ENCODE measurements at places on chromosomes 4 and X.
A peak's percentile ranks its signal among the peaks of the same experiment; 100 is the strongest.

- no peak for DNase-seq
These were observed 124.4 kb downstream of the CPE start for GRCh38 chr4:165502916-165503907.

GRCh38 chr4:127143460-127144195 lies 489.1 kb upstream of the INTU start:
- DNase-seq: no peak

GRCh38 chrX:151982222-151982621 lies 7.7 kb upstream of the GABRE start:
- DNase-seq: no peak

DNA sequence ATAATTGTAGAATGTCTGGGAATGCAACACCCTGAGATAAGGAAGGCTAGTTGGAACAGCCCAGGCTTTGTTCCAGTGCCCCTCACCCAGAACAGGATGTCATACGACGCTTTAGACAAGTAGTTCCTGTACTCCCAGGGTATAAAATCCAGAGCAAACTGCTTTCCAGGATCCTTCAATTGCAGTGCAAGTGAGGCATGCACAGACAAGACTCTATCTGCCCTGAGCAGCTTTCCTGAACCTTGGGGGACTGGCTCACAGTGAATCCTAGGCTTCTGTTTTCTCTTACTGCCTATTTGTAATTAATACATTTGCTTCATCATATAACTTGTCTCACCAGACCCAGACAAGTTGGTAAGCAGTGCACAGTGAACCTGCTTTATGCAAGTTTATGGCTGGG lies 48.4 kb upstream of the IL9R start:
- no peak for DNase-seq

GRCh38 chr4:152359208-152360044 lies 176.5 kb downstream of the FBXW7 start:
- no peak for DNase-seq

- DNase-seq: no peak
These were observed 39.2 kb upstream of the PDE5A start for GRCh38 chr4:119667802-119668201.

DNA sequence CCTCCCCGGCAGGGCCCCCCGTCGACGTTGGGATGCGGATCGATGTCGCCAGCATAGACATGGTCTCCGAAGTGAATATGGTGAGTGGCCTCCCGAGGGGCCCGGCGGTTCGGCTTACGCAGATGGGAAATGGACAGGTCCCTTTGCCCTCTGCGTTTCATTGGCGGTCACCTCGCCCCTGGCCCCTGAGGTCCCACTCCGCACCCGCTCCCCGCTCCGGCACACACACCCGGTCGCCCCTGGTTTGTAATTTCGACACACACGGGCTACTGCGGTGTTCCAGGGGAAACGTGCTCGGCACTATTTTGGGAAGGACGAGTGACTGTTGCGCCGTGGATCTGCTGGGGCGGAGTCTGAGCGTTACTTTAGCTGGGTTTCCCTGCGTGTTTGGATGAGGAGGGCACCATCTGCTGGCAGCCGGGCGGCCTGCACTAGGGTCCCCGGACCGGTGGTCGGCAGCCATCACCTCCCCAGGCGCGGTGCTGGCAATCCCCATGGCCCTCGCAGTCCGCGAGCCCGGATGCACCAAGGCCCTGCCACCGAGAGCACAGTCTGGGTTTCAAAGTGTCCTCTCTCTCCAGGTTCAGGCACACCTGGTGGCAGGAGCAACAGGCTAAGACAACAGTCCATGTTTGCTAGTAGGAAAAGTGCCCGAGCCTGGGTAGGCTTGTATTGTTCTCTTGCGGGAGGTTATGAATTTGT lies 1.2 kb downstream of the GABRB1 start:
- DNase-seq: no peak

DNA sequence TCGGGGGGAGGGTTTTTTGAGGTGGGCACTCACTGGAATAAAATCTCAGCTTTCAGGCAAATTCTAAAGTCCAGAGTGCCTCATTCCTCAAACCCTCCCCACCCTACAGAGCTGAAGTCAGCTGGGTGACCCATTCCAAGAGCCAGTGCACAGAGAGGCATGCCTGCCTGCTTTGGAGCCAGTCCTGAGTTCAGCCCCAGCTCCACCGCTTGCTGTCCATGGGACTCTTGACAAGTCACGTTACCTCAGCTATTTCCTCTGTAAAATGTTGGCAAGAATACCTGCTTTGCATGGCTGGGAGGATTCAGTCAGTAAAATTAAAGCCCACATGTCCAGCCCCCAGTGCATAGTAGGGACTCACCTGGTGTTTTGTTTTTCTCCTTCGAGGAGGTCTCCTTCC lies 125.9 kb upstream of the PJA1 start:
- no peak for DNase-seq

DNA sequence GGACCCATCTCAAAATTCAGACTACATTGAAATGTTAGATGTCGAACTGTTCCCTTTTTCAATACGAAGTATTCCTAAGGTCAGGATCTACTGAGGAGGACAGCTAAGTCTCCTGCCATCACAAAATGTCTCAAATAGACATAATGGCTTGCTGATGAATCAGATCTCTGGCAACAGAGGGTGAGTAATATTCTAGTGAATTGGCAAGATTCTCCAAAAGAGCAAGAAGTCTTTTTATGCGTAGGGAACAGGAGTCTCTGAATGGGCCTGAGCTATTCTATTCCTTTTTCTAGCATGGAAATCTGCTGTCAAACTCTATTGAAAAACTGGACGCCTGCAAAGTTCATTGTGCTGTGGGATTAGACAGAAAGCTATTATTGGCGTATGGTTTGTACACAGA lies 145.4 kb downstream of the FNIP2 start:
- DNase-seq: no peak

- DNase-seq: no peak
These were observed 183.1 kb downstream of the HS6ST2 start for GRCh38 chrX:132775263-132775823.

GRCh38 chr4:57314636-57315035 lies 204.5 kb upstream of the IGFBP7 start:
- no peak for DNase-seq

- DNase-seq: no peak
These were observed 83.0 kb downstream of the PJA1 start for GRCh38 chrX:69082055-69082752.

DNA sequence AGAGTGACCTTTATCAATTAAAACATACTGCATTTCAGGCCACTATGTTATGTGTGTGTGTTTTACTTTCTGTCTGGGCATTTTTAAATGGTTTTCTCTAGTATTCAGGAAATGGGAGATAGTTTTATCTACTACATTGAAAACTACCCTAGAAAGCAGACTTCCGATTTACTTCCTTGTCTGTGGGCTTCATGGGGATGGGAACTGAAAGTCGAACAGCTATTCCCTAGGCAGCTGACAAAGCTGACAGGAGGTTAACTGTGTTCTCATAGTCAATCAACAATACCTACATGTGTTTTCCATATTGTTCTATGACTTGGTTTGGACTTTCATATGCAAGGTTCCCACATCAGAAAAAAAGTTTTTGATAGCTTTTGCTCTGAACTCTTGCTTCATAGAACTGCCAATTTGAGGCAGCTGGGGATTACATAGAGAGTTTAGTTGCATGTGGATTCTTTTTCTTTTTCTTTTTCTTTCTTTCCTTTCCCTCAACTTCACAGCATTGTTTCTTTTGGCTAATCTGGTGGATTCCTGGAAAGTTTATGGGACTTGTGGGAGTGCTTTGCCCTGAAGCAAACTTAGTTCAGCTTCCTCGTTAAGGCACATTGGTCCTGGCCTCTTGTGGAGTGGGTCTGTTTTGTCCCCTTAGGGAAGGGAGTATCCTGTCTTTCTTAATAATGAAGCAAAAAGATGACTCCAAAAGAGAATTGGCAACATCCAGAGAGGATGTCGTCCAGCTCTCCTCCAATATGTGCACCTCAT lies 327.1 kb upstream of the GIMD1 start:
- no peak for DNase-seq

GRCh38 chrX:151323054-151323453 lies 74.0 kb upstream of the VMA21 start:
- no peak for DNase-seq

DNA sequence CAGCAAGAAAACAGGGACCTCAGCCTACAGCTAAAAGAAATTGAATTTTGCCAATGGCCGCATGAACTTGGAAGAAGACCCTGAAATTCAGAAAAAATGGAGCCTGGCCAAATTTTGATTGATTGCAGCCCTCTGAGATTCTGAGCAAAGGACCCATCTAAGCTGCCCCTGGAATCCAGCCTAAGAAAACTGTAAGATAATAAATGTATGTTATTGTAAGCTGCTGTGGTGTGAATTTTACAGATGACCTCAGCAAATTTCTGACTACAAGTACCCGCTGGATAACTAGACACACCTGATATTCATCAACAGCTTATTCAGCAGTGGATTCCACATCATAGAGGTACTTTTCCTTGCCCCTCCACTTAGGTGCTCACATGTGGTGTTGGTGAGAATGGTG lies 119.5 kb upstream of the EPHA5 start:
- no peak for DNase-seq

DNA sequence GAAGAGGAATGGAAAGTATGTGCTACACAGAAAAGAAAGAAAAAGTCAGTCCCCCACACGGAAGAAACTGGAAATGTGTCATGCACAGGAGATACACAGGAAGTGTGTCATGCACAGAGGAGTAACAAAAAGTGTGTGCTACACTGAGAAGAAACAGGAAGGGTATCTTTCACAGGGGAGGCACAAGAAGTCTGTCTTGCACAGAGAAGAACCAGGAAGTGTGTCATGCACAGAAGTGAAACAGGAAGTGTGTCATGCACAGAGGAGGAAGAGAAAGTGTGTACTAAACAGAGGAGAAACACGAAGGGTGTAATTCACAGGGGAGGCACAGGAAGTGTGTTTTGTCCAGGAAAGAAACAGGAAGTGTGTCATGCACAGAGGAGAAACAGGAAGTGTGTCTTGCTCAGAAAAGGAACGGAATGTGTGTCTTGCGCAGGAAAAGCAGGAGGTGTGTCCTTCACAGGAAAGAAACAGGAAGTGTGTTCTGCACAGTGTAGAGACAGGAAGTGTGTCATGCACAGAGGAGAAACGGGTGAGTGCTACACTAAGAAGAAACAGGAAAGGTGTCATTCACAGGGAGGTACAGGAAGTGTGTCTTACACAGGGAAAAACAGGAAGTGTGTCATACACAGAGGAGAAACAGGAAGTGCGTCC lies 527.2 kb upstream of the PRKX start:
- DNase-seq: no peak

DNA sequence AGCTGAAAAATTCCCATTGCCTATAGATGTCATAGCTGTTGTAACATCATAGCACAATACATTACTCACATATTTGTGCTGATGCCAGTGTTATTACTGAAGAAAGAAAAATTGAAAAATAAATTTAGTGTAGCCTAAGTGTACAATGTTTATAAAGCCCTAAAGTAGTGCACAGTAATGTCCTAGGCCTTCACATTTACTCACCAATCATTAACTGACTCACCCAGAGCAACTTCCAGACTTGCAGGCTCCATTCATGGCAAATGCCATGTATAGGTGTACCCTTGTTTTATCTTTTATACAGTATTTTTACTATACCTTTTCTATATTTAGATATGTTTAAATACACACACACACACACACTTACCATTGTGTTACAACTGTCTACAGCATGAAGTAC lies 265.4 kb upstream of the MAGEB18 start:
- no peak for DNase-seq

DNA sequence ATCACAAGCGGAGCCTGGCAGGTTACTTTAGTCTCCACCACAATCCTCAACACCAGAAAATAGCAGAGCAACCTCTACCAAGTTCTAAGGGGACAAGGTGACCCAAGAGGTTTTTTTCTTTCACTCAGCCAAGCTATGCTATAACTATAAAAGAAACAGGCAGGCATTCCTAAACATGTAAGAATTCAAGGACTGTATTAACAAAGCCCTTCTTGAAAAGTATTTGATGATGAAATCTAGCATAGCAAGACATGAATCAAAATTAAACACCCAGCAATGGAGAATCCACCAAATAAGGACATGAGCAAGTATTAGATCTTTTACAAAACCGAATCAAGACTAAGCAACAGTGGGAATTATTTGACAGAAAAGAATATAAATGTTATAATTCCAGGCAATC lies 25.7 kb upstream of the C1QTNF7 start:
- no peak for DNase-seq

- DNase-seq: no peak
These were observed 15.6 kb upstream of the TSPAN5 start for GRCh38 chr4:98673978-98674377.

DNA sequence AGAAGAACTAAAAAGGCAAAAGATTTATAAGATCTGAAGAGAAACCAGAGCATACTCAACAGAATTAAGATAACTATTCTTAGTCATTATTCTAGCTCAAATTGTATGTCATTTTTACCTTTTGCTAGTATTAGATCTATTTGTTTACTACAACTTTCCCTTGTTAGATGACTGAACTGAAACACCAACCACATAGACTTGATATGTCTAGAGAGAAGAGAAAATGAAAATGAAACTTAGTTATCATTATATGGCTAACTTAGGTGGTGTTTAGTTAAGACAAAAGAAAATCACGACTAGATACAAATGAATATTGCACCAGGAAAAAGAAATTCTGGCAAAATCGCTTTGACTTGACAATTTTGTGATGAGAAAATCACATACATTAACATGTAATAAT lies 690.8 kb downstream of the PCDH18 start:
- DNase-seq: no peak

GRCh38 chr4:53314252-53314651 lies 51.6 kb downstream of the SCFD2 start:
- no peak for DNase-seq

- no peak for DNase-seq
These were observed 94.6 kb upstream of the WDR44 start for GRCh38 chrX:118251271-118251670.

DNA sequence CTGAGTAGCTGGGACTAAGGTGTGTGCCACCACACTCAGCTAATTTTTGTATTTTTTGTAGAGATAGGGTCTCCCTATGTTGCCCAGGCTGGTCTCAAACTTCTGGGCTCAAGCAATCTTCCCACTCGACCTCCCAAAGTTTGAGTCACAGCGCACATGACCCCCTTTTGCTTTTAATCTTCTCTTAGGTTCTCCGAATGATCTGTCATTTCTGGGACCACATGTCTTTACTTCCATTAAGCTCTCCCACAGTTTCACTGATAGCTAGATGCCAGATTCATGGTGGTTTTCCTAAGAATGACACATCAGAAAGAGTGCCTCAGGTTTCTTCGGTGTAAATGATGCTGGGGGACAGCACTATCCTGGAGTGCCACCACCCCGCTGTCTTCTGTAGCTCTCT lies 17.9 kb downstream of the PRKX start:
- DNase-seq: no peak

- no peak for DNase-seq
These were observed 29.6 kb downstream of the AREG start for GRCh38 chr4:74474345-74475090.

DNA sequence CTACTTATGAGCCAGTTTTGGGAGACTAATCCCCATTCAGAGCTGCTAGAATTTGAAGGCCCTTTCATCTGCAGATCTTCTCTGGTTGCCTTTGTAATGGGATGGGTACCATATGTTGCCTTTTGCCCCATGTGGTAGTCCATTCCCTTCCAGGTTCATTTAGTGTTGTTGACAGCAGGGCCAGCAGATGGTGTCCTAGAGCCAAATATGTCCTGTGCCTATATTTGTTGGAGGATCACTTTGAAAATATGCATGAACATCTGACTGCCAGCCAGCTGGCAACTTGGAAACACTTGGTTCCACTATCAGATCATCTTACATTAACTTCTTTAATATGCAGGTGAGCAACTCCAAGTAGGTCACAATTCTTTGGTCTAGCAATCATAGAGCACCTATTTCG lies 30.4 kb downstream of the CFAP299 start:
- DNase-seq: peak; percentile 33

- DNase-seq: no peak
These were observed 49.8 kb downstream of the SH3RF1 start for GRCh38 chr4:169220854-169221411.

- no peak for DNase-seq
These were observed 61.5 kb upstream of the FAM241A start for GRCh38 chr4:112083587-112084347.
